ENCODE measurements at places on chromosomes 3 and 15. TPM values are rescaled to one million over a fixed set of nuclear protein-coding genes. Genes with fewer than 3 reads are reported as not detected.

DNA sequence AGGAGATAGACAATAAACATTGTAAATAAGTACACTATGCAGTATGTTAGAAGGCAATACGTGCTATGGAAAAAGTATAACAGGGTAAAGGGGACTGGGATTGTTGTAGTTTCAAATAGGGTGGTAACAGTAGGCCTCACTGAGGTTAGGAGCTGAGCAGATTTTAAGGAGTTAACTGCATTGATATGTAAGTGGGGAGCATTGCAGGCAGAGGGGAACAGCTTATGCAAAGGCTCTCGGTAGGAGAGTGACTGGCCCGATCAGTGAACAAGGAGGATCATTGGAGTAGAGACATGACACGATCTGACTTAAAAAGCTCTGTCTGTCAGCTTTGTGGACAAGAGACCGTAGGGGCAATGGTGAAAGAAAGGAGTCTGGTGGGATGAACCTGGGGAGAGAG lies 46.8 kb downstream of the PCCB start:
- ATAC-seq = no peak

Gene CCDC54
- total RNA-seq = not detected

GRCh38 chr15:58649175-58649574 lies 100.3 kb downstream of the ADAM10 start:
- no peak for ATAC-seq

DNA sequence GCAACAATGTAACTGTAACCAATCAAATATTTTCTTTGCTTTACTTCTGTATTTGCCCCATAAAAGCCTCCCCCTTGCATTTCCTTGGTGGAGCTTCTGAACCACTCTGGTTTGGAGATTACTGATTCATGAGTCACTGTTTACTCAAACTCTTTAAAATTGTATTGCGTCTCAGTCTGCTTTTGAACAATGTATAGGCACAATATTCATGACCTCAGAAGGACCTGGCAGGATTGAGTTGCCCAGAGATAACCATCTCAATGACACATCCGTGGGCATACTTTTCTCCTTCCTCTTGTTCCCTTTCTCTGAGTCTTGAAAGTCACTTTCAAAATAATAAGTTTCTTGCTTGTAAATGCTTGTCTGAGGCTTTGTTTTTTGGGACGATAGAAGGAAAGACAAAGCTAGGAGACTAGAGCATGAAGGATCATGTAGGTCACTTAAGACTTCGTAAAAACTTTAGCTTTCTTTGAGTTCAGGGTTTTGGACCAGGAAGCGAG lies 57.1 kb upstream of the POU1F1 start:
- ATAC-seq = peak; percentile 97

- peak; percentile 97 for ATAC-seq
Observed at GRCh38 chr3:189586941-189587663, 44.1 kb upstream of the TP63 start.

GRCh38 chr15:25931851-25932250 lies 68.7 kb upstream of the ATP10A start:
- no peak for ATAC-seq

Gene ZIC1
- not detected for total RNA-seq

Gene GABRR3
- not detected for total RNA-seq

Measured in activated T-helper 17 cell treated with anti-CD3 and anti-CD28 coated beads, Interleukin-2, amount 50 U/mL, for 72 hours (primary cell).